ENCODE measurements at places on chromosomes 1 and 21.

- no peak for DNase-seq
Measured at GRCh38 chr1:37989361-37989930, 376 bp downstream of the SF3A3 start.

- DNase-seq = no peak
Measured at GRCh38 chr1:179958359-179958758, 3.7 kb downstream of the CEP350 start.

GRCh38 chr1:93440272-93440671 is 7.6 kb upstream of the FNBP1L start:
- DNase-seq = no peak

GRCh38 chr1:164360265-164360664 is 198.7 kb upstream of the PBX1 start:
- no peak for DNase-seq

DNA sequence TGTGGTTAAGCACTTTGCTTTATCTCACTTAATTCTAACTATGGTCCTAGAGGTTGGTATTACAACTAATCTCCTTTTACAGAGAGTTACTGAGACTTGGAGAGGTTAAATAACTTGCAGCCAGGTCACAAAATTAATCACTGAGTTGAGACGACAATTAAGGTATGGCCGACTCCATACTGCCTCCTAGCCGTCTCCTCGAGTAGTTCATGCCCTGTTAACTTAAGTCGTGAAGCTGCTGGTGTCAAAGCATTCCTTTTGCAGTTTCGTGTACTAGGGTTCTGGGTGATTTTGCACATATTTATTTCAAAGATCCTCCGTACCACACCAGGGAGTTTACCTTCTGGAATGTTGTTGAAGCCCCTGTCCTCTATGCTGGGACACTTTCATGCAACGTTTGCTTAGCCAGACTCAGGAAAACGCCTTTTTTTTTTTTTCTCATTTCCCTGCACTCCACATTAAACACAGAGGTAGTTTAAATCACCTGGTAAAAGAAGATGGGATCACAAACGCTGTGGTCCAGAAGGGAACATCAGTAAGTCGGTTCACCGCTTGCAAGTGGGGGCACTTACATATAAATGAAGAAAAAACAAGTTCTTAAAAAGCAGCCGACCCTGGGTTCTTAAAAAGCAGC is 570 bp upstream of the NEK7 start:
- no peak for DNase-seq

DNA sequence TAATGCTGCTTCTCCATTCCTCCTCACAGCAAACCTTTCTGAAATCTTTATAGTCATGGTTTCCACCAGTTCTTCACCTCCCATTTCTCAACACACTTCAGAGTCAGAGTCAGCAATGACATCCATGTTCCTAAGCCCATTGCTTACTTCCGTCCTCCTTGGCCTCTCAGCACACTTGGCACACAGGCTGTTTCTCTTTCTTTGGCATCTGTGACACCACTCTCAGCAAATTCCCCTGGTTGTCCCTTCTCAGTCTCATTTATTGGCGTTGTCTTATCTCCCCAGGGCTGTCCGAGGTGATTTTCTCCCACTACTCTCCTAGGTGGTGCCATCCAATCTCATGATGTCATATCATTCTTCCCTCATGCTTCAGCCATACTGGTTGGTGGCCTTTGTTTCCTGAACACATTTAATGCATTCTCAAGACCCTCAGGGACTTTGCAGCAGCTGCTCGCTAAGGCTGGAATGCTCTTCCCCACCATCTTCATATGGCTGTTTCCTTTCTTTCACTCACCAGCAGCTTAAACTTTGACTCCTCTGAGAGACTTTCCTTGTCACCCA is 3.3 kb upstream of the LGALS8 start:
- DNase-seq = no peak

- DNase-seq = no peak
Measured at GRCh38 chr1:244920911-244921761, 56.8 kb upstream of the HNRNPU start.

DNA sequence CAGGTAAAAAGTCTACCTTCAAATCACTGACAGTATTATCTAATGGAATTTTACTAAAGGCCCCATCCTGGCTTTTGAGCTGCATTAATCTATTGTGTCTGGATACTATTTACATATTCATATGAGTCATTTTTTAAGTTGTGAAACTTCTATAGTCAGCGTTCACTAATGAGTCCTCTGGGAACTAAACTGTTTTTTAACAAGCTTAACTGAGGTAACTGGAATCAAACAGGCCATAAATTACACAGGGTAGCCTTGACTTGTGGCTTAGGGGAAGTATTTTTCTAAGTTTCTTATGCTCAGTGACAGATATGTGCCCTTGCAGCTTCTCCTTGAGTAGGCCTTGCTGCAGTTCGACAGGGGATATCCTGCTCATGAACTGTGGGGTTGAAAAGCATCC is 68.8 kb downstream of the JMJD4 start:
- DNase-seq = no peak

DNA sequence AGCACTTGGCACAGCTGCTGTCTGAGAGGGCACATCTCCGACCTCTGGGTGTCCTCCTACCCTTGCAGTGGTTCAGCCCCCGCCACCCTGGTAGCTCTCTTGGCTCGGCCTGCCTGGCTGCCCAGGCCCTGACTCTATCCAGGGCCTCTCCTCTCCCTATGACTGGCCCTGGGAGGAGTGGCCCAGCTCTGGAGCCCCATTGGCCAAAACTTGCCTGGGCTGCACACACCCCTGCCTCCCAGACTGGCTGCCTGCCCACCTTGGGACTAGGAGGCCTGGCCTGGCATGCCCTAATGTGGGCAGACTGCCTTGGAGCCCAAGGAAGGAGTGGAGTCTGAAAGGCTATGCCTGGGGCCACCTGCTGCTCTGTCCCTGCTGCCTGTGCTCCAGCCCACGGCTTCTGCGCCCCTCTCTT is 33.6 kb downstream of the ACOT11 start:
- DNase-seq = peak; percentile 43

- no peak for DNase-seq
Measured at GRCh38 chr1:64848803-64849202, 103.9 kb downstream of the RAVER2 start.

GRCh38 chr1:109983380-109984189 is 980 bp upstream of the AHCYL1 start:
- no peak for DNase-seq

DNA sequence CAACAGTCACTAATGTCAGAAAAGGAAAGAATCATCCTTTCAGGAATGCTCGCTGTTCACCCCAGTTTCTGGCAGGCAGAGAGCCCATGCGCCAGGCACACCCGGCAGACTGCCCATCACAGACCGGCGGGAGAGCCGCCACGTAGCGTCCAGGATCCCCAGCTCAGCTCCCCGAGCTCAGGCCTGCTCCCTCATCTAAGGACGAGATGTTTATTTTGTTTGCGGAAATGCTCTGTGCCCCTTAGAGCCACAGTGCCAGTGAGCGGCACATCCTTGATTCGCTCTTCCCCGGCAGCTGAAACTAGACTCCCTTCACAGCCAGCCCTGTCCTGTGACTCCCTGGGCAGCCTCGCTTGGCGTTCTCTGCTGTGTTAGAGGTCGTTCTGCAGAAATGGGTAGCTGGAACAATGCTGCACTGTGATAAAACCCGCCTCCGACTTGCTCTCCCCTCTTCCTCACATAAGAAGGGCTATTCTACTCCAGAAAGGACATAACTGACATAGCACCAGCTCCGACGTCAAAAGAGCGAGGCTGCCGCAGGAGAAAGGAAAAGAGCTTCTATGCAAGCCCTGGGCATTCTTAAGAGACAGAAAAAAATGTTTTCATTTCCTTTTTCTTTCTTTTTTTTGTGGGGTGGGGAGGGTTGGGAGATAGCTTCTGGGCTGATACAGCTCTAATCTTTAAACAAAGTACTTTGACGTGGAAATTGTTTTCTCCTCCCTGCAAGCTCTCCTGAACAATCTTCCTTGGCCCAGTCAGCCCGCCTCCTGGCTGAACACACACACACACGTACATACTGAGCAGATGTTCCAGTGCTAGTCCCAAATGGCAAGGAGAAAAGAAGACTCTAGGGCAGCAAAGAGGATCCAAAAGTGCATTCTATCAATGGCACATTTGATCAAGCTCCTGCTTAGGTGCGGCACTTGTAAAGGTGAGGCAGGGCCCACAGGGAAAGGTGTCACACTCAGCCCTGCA is 37.2 kb downstream of the MRAP start:
- no peak for DNase-seq

DNA sequence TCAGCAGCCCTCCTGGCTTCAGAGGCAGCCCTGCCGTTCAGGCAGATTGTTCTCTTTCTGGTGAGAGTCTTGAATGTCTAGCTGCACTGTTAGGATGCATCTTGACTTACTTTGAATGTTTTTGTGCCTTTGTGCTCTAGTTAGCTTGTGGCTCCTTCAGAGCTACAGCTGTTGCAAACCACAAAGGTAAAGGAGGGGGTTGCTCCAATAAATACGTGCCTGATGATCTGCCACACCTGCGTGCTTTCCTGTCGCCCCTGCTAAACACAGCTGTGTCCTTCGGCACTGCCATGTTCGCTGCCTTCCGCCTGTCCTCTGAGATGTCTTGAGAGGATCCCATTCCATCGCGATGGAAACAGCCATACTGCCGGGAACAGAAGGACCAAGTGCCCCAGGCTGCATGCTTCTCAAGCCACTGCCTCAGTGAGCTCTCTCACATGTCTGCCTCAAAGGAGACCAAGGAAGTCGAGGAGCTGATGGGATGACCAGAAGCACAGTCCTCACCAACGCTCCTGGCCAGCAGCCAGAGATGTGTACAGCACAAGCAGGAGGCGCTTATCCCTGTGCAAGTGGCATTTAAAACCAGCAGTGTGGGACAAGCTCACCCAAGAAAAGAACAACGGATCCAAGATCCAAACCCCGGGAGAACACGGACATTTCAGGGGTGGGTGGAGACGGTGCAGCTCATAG is 12.0 kb upstream of the SMIM12 start:
- DNase-seq = no peak

GRCh38 chr1:119784191-119784781 is 15.6 kb upstream of the HMGCS2 start:
- no peak for DNase-seq

GRCh38 chr1:84634536-84635205 is 55.6 kb downstream of the SSX2IP start:
- DNase-seq = no peak

DNA sequence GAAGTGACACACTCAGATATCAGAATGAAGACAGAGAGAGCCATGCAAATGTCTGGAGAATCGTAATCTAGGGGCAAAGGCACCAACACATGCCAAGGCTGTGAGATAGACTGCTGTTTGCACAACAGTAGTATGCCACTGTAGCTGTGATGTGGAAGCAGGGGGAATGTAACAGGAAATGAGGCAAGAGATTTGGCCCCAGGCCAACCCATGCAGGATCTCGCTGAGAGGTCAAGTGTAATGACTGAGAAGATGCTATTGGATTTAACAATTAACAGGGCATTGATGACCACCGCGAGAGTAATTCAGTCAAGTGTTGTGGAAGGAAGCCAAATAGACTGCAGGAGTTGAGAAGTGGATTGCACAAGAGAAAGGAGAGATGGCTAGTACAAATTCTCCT is 107.3 kb upstream of the ST6GALNAC5 start:
- DNase-seq = no peak

DNA sequence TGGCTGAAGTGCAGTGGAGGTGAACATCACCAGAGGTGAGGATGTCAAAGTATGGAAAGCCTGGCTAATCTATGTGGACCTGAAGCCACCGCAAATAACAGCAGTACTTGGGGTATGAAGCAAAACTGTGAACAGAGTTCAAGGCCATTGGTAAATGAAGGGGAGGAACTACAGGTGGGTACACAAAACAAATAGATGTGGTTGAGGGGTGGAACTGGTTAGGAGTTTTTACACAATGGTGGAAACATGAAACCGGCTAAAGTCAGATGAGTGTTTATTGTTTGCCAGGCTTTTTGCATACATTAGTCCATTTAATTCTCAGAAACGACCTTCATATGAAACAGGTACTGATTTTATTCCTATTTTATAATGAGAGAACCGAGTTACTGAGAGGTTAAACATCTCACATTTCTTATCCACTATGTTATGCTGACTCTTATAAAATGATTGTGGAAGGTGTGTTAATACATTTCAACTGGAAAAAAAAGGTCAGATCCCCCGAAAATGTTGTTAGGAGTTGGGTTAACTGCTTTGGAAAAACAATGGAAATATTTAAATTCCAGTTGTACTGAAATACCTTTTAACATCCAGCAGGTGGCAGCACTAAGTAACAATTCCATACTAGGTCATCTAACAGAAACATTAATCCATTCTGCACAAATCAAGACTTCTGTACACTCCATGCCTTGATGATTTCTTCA is 44.3 kb upstream of the GTF2B start:
- no peak for DNase-seq

GRCh38 chr1:71577451-71578131 is 496.8 kb upstream of the ZRANB2 start:
- no peak for DNase-seq

DNA sequence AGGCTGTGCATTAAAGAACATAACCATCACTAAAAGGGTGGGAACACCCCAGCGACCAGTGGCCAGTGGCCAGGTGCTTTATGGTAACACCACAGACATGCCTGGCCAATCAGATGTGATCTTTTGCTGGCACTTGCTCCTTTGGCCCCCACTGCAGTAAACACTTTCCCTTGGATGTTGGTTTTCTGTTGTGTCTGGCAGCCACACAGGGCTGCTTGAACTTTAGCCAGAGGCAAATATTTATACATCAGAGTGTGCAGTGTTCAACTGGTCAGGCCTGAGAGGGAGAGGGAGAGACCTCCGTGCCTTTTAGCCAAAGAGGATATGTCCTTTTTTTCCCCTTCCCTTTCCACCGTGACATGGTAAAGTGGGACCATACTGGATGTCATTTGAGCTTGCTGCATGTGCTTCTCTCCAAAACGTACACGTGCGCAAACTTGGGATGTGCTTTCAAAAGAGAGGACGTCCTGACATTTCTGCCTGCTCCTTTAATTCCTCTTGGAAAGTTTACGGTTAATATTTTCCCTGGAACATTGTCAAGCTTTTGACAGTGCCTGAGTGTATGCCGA is 101.2 kb downstream of the NFIA start:
- DNase-seq = no peak

GRCh38 chr1:60068393-60069045 is 5.1 kb downstream of the C1orf87 start:
- DNase-seq = no peak

DNA sequence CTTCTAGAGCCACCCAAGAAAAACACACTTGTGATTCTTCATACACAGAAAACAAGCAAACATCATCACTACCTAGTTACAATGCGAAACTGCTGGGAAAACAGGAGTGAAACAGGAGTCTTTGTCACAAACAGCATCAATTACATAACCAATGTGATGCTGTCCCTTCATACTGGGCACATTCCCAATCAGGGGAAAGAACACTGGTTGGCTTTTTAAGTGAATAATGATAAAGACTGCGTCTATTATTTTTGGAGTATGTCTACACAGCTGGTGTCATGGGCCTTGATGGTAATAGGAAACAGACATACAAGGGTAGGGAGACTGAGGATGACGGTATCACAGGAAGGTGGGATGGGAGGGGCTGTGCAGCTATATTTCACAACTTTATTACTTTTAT is 43.3 kb downstream of the SIPA1L2 start:
- DNase-seq = no peak
